ENCODE measurements at places on chromosomes 2 and 18.

GRCh38 chr18:23135550-23136325 is 453 bp downstream of the CABLES1 start:
- DNase-seq, result peak; percentile 53

- no peak for DNase-seq
Measured at GRCh38 chr2:30095402-30095801, 51.4 kb upstream of the YPEL5 start.

- no peak for DNase-seq
Measured at GRCh38 chr2:189249171-189249570, 69.6 kb upstream of the COL5A2 start.

- no peak for DNase-seq
Measured at GRCh38 chr2:224666951-224667553, 49.1 kb downstream of the CCDC195 start.

DNA sequence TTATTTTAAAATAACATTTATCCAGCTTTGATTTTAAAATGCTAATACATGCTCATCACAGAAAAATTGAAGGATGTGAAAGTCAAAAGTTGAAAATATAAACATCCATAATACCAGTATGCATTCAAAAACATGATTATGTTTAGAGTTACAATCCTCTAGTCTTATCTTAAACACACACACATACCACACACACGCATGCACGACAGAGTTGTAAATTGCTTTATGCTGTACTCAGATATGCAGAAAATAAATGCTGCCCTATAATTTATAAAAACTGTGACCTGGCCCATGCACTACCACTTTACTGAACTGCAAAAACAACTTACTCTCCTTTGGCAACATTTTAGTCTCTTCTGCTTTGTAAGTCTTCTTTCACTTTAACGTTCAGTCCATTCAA is 793.0 kb upstream of the FANCL start:
- DNase-seq, result no peak

- no peak for DNase-seq
Measured at GRCh38 chr18:22345718-22346117, 72.0 kb downstream of the CTAGE1 start.

DNA sequence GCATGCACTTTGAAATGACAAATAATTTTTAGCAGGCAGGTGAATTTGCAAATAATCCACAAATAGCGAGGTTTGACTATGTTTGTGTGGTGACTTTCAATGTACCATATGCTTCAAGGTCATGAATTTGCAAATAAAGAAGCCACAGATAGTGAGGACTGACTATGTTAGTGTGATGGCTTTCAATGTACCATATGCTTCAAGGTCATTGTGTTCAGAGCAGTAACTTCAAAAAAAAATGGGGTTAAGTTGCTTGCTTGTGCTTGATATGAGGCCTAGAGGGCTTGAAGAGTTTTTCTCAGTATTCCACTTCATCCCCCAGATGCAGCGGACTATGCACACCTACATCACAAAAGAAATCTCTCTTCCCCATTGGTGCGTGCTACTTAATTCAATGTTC is 602.9 kb upstream of the LRRTM4 start:
- DNase-seq, result no peak

DNA sequence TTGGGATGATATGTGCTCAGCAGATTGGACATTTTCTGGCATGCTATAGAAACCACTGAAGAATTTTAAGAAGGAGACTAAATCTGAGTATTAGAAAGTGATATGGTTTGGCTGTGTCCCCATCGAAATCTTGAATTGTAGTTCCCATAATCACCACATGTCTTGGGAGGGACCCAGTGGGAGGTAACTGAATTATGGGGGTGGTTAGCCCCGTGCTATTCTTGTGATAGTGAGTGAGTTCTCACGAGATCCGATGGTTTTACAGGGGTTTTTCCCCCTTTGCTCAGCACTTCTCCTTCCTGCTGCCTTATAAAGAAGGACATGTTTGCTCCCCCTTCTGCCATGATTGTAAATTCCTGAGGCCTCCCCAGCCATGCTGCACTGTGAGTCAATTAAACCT is 535.9 kb upstream of the VRK2 start:
- no peak for DNase-seq

DNA sequence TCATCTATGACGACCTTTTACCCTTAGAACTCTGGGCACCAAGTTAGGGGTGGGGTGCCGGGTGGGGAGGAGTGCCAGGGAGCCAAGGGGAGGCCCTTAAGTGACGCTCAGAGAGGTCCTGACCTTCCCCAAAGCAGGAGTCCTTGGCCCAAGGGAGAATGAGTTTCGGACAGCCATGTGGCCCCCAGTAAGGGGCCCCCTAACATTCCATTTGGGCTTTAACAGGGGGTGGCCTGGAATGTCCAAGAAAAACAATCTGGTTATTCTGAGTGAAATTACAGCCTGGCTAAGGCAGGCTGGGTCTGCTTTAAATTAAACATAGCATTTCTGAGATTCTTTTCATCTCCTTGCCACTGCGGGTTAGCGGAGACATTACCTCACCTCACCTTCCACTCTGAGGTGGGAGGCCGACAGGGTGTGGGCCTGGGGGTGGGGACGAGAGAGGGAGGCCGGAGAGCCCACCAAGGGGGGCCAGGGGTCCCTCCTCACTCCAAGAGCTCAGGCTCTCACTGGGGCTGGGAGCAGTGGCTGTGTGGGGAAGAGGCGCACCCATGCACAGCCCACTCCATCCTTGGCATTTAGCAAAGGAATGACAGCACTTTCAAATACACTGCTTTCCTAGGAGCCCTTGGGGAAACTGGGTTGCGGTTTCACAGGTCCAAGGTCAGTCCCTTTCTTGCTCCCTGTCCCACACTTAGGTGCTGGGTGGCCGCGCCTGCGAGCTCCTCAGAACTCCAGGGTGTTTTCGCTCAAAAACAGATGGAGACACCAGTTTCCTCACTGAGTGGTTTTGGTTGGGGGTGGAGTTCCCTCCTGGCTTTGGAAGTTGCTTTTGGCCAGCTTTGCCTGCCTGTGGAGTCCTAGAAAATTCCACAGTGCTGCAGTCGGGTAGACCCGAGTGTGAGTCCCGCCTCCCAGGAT is 107.4 kb downstream of the POLR1A start:
- peak; percentile 61 for DNase-seq

- DNase-seq, result no peak
Measured at GRCh38 chr2:180672377-180672776, 308.0 kb upstream of the UBE2E3 start.

- no peak for DNase-seq
Measured at GRCh38 chr18:51017140-51017879, 12.7 kb upstream of the SMAD4 start.

DNA sequence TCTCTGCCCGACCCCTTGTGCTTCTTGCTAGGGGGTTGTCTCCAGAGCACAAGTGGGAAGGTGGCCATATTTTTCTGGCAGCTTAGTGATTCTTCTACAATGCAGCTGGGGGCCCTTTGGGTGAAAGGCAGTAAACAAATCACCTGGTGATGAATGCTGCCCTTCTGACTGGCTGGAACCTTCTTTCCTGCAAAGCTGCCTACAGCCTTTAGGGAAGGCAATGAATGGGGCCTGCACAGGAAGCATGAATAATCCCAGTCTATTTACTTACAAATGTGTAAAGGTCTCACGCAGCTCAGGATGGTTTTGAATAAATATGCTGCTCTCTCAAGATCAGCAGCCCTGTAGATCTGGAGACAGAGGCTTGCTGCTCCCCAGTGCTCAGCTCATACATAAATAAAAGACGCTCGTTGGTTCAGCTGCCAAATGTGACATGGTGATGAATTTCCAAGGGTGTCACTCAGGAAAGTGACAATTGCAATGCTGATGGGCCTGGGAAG is 289.2 kb downstream of the TDRD15 start:
- no peak for DNase-seq

DNA sequence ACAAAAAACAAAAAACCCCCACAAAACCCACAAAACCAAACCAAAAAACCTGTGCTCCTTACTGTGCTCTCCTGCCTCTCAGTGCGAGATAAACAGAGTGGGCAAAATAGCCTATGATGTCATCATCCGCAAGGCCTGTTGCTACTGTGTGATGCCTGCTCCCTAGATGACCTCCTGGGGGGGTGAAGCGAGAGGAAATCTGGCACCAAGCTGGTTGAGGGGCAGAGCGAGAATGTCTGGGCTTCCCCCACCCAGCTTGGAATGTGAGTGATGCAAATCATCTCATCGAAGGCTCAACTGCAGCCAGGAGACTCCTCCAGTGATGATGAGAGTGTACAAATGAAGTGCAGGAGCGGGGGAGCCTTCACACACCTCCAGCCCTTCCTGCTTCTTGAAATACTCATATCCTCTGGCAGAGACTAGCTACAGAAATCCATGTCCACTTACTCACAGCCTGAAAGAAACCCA is 57.7 kb upstream of the MAP4K3 start:
- DNase-seq, result no peak

DNA sequence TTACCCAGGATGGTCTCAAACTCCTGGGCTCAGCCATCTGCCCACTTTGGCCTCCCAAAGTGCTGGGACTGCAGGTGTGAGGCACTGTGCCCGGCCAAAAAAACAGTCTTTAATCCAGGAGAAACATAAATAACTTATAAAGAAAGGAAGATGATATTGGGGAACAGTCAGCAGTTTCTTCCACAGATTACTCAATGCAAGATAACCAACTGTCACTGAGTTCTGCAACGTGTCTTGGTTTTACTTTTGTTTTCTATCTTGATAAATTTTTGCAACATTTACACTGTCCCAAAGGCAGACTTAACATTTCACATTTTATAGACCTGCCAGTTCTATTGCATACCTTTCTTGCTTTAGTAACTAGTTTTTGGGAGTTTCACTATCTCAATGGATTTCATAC is 71.1 kb downstream of the ANKRD44 start:
- DNase-seq, result peak; percentile 77

DNA sequence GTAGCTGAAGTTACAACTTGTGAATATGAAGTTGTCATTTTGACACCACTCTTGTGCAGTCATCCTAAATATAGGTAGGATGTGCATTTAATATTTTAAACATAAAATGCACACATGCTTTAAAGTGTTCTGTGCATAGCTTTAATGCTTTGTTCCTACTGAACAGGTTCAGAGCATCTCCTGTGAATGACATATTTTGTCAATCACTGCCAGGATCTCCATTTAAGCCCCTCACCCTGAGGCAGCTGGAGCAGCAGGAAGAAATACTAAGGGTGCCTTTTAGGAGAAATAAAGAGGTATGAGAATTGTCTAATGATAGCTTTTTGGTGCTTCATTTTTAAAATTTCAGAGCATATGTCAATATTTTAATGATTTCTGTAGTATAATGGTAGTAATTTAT is 14.7 kb downstream of the ERLEC1 start:
- DNase-seq, result no peak

- no peak for DNase-seq
Measured at GRCh38 chr18:61503688-61504087, 170.5 kb downstream of the CDH20 start.

GRCh38 chr2:151486053-151486452 is 76.4 kb downstream of the RIF1 start:
- DNase-seq, result no peak

DNA sequence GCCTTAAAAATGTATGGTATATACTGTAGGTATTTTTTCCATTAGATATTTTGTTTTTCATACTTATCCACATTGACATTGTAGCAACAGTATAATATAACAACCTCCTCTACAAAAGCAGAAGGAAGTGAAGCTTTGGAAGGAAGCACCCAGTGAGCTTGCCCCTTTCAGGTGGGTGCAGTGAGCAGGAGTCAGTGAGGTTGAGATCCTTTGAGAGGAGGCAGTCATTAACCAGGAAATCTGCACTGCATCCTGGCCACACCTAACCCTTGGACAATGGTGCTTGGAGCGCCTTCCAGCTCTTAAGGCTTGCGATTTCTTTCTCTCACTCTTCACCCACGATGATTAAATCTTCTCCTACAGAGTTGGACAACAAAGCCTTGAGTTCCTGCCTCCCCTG is 13.9 kb downstream of the IL37 start:
- no peak for DNase-seq

Data from RPMI8226 (cell line).